ENCODE measurements at places on chromosomes 5 and 9.

DNA sequence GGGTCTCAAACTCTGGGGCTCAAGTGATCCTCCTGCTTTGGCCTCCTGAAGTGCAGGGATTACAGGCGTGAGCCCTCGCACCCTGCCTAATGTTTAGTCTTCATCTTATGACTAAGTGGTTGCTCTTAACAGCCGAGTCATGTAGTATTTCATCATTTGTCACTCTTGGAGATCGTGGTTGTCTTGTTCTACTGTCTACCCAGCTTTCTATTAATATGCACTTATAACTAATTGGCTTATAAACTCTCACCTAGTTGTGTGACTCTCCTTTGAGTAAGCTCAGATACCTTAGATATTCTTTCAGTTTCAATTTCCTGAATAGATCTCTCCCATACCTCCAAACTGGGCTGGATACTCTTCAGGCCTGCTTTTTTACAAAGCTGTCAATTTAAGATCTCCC, 19.9 kb downstream of the SLC44A1 start:
- no peak for DNase-seq

DNA sequence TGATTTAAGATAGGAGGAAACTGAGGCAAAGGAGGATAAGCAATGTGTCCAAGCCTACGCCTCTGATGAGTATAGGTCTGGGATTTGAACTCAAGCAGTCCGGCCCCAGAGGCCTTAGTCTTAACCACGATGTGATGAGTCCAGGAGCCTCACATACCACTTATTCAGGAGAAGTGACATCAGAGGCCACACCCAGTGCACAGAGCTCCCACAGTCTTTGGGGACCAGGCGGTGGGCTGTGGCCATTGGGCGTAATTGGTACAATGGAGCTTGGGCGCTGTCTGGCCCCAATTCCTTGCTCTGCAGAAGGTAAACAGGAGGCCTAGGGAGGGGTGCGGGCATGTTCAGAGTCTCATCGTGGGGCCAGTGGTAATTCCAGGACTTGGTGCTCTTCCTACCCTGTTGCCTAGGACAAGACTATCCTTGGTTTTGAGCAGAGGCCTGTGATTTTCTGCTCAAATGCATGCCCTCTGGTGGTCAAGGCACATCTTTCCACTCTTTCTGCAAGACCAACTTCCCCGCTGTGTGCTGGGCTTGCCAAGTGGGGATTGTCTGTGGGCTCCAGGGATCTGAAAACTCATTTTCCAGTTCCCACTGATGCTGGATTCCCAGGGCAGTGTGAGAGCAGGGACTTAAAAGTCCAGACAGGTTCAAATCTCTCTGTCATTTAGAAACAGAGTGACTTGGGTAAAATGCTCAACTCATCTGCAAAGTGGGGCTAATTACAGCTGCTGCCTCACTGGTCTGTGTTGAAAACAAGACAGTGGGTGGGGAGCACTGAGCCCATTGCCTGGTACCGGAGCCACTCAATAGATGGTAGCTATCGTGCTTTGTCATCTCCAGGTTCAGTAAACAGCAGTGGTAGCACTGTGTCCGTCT, 15.8 kb downstream of the NDST1 start:
- no peak for DNase-seq

DNA sequence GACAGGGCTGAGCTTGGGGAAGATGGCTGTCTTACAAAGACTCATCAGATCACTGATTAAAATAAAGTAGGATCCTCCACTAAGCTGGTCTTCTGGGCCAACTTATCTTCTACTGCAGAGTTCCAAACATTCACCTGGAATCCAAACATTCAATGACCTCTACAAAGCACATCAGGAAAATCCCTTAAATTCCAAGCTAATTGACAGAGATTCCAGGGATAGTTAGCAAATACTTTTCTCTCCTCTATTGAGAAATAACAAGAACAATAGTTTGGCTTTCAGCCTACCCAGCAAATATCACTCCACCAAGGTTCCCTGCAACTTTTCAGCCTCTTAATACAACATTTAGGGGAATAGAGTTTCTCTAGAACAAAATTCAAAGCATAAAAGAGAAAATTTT, 140.6 kb upstream of the LIFR start:
- DNase-seq = no peak

DNA sequence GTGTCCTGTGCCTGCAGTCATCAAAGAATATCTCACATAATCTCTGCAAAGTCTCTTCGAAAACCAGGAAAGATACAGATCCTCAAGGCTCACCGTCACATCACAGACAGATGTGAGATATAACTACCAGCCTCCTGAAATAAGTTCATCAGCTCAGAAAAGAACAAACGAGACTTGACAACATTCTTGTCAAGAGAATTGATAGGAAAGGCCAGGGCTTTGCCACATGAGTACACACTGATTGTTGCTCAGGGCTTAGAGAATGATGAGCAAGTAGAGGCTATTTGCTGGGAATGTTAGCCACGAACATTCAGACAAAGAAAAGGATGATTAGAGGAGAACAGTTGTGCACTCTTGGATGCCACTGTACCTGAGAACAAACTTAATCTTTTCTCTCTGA, 535.1 kb downstream of the ELAVL2 start:
- no peak for DNase-seq

GRCh38 chr9:28155671-28156070, 582.4 kb upstream of the C9orf72 start:
- DNase-seq = no peak

DNA sequence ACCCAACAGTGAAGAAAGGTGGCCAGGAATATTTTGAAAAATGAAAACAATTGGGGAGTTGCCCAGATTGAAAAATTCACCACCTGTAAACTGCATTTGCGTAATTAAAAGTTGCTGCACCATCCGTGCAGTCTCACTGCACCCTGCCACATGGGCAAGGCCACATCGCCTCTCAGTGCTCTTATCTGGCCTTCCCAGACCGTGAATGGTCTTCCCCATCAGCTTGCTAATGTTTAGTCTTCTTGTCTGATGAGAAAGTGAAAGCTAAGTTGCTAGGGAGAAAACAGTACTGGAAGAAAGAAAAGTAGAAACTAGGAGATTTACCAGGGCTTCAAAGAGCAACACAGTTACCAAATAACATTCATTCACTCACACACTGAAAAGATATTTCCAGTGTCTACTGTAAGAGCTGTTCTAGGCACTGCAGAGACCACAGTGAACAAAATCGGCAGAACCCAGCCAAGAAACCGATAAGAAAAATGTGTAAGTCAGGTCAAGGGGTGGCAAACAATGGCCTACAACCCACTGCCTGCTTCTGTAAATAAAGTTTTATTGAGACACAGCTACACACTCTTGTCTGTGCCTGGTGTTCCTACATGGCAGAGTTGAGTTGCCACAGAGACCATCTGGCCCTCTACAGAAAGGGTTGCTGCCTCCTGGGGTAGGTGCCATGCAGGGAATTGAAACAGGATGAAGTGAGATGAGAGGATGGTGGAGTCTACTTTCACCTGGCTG, 51.2 kb upstream of the CTSL start:
- no peak for DNase-seq

GRCh38 chr9:35060548-35061207, 11.7 kb downstream of the VCP start:
- no peak for DNase-seq

DNA sequence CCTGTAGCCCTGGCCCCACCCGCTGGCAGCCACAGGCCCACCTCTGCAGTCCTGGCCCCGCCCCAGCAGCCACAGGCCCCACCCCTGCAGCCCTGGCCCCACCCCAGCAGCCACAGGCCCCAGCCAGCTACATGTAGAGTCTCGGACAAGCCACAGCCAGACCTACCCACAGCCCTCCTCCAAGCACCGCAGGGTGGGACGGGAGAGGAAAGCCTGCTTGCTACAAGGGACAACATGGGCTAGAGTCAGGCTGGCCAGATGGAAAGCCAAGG, 49.5 kb upstream of the SARDH start:
- no peak for DNase-seq

DNA sequence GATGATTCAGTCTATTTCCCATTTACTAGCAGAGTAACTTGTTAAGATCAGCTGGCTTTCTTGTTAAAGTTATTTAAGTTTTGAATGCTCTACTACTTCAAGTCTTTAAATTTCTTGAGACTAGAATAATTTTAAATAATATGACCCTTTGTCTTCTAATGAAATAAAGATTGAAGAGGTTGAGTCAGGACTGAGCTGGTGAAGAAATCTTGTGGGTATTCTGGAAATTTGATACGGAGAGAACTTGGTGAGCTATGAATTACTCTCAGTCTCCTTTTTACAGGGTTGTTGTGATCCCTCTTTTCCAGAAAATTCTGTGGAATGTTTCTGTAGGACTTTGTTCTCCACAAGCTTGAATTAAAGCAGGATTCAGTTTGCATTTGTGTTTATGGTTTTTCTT, 29.3 kb downstream of the RNF20 start:
- DNase-seq = no peak

GRCh38 chr9:121326130-121326838, 43.8 kb downstream of the STOM start:
- no peak for DNase-seq

DNA sequence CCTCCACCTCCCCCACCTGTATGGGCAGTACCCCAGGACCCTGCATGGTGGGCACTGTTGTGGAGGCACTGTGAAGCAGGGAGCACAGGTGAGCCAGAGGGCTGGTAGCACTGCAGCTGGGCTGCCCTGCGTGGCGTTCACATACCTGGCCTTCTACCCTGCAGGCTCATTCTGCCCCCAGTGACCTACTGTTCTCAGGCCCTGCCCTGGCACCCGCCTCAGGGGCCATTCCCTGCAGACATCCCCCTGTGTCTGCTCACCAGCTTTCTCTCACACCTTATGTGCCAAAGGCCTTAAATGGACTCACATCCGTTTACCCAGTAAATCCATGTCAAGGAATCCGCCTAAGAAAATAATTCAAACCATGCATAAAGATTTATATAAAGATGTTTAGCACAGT, 196.5 kb downstream of the CRB2 start:
- DNase-seq = no peak

- DNase-seq = no peak
Observed at GRCh38 chr5:61768692-61769281, 436.7 kb downstream of the ZSWIM6 start.

- DNase-seq = no peak
Observed at GRCh38 chr5:139915266-139915665, 119.7 kb downstream of the PSD2 start.

DNA sequence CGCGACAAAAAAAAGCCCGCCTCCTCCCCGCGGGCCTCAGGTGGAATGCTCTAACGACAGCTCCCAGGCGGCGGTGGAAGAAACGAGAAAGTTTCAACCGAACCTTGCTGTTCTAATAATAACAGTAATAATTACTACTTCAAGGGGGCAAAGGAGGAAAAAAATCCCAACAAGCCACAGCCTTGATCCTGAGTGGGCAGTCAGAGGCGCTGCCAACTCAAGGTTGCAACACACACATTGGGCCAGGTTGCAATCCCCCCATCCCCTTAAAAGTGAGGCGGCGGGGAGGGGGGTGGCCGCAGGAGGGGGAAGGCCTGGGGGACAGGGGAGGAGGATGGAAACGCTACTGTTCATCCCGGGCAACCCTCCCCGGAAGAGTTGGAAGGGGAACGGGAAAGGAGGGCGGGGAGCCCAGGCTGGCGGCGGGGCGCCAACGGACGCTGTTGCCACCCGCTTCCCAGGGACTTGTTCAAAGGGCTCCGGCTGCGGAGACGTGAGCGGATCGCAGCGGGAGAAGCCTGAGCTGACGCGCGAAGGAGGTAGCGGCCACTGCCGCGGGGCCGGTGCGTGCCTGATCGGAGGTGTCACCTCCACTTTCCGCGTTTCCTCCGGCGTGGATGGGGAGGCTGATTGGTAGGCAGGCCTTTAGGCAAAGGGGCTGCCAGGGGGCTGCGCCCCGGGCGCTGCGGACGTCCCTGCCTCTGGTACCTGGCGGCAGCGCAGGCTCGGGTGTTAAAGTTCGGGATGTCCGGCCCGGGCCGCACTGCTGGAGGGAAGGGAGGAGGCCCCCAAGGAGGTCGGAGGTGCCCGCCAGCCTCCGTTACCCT, 647 bp downstream of the SMARCA2 start:
- peak; percentile 38 for DNase-seq

GRCh38 chr5:152151940-152152339, 227.3 kb upstream of the GLRA1 start:
- DNase-seq = no peak

DNA sequence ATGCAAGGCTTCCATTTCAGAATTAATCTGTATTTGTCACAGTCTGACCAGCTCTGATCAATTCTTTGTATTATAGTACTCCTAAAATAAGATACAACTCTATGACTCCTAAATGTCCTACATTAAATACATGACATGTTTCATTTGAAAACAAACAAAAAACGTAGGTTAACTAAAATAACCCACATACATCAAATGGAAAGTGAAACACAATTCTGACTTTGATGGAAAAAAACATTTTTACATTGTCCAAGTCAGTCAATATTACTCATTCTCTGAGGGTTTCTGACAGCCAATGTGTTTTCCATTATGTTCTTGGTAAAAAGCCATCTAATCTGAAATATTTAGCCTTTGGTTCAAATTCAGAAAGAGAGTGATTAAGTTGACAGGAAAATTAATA, 8.7 kb downstream of the HMGCS1 start:
- DNase-seq = no peak

DNA sequence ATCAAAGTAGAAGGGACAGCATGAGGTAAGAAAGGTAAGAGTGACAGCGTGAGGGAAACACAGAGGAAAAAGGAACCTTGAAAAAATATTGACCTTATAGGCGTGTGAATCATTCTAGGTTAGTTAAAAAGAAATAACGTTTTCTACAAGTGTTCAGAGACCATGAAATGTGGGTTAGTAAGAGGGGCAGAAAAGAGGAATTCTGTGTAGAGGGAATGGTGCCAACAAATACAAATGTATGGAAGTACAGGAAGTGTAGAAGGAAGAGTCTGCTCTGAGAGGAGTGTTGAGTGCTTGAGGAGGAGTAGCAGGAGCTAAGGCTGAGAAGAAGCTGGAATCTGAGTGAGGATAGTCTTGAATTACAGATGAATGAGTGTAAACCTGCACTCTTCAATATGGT, 418.6 kb upstream of the RIOK2 start:
- no peak for DNase-seq

DNA sequence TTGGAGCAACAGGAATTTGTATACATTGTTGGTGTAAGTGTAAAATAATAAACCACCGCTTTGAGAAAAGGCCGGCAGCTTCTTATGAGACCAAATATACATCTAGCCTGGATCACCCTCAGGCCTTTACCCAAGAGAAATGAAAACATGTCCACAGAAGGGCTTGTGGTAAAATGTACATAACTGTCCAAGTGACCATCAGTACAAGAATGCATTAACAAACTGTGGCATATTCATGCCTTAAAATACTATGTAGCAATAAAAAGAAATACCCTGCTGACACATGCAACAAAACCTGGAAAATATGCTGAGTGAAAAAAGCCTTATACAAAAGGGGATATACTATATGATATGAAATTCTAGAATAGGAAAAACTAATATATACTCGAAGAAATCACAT, 311.9 kb upstream of the TRPC7 start:
- DNase-seq = no peak

DNA sequence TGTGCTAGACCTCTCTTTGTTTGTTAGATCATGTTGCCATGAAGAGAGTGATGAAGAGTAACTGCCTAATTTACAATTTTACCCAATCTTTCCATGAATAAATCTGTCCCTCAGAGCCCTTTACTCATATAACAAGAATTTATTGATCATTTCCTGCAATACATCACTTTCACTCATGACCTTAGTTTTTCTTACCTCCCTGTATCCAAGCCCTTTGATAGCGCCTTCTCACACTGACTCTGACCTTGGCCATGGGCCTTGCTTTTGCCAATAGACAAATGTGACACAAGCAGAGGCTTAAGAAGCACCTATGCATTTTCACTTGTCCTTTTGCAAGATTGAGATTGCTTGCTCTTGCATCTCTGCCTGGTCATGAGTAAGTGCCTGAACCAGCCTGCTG, 288.1 kb downstream of the NNT start:
- no peak for DNase-seq
